ENCODE measurements at places on chromosomes 5 and 9.

DNA sequence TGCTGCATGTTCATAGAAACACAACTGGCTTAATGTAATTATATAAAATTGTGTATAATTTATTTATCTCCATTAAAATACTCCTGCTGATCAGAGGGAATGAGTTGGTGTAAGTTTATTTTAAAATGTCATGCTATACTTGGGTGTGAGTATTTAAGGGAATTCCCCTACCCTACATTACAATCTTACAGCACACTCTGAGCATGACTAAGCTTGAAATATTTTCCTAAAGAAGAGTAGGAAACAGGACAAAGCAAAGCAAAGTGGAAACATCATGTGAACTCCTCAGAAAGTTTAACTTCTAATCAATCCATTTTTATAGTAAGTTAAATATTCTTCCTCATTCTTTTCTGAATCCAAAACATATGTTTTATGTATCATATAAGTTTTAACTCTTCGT is 1271.3 kb downstream of the EFNA5 start:
- no peak for DNase-seq

DNA sequence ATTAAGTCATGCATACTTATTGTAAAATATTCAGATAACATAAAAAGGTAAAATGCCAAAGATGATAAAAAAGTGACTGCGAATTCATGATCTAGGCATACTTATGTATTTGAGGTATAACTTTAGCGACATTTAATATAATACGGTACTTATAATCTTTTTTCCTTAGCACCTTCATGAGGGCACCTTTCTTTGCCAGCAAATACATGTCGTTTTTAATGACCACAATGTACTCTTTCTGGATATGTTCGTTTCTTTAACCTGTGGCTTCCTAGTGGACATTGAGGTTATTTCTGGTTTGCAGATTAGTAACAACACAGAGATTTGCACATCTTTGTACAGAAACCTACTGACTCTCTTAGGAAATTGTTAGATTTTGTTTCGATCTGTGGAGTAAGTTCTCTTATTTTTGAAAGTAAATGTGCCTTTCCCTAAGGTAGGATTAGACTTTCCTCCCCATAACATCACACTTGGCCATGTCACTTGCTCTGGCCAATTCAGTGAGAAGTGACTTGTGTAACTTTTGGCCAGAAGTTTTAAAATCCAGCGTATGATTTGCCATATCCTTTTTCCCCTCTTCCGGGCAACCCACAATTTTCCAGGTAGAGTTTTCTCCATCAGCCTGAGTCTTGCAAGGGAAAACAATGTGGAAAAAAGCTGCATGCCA is 24.4 kb downstream of the ANKRD33B start:
- DNase-seq = no peak

- DNase-seq = no peak
Measured at GRCh38 chr9:114299286-114300152, 23.4 kb upstream of the ORM1 start.

- DNase-seq = no peak
Measured at GRCh38 chr9:111969061-111969460, 72.4 kb downstream of the UGCG start.

DNA sequence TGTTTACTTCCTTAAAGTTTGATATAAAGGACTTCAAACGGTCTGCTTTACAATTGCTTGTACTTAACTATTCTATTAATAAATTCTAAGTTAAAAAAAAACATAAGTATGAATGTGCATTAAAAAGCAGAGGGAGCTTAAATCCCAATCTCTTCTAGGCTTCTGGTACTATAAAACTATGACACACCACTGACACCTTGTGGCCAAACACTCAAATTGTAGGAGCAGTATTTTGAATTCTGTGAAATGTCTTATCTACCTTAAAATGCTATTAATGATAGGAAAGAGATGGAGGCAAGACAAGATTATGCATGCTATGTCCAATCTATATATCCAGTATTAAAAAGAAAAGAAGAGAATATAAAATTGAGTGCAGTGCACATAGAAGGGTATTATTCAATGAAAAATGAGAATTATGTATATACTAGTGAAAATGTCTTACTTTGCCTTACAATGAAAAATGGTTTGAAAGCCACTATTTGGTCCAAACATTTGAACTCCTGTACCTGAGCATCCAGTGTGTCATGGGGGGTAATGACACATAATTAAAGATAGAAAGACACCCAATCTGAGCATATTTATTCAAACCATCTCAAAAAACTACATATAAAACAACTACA is 87.6 kb downstream of the ERP44 start:
- DNase-seq = peak; percentile 61

DNA sequence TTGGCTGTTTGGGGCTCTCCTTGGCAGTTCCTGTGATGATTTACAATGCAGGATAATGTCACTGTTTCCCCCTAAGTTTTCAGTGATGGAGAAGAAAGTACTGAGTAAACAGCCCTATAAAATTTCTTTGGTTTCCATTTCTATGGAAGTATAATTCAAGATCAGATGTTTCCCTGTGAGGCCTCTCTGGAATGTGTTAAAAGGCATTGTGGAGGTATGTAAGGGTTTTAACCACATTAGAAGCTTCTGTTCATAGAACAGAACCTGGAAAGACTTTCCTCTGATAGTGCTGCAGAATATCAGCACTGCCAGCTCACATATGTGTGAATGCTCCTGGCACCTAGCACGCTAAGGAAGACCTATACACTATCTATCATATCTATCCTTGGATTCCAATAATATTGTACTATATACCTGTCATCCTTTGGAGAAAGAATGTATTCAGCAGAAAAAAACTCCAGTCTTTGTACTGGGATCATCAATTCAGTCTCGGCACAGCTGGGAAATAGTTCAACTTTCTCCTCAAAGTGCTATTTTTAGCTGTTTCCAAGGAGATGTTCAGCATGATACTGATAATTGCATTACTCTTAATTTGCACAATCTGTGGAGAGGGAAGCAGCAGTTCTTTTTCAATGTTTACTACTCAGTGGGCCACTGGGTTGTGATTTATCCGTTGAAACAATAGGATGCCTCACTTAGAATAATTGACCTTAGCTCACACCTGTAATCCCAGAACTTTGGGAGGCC is 21.9 kb downstream of the TTC1 start:
- DNase-seq = peak; percentile 9

DNA sequence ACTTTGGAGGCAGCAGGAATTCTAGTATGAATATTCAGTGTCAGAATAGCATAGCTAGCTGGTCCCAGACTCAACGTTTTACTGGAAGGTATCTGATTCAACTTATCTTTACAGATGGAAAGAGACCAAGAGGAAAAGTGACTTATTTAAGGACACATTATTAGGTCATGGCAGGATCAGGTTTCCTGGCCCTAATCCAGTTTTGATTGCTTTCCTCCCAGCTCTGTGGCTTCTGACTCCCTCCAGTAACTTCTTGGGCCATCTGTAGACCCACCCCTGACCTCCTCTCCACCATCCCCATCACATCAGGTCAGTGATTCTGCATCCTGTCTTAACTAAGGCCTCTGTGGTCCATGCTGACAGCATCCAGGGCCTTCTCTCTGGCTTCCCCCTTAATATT is 38.4 kb downstream of the SH3TC2 start:
- no peak for DNase-seq

GRCh38 chr5:88556406-88556805 is 287.8 kb upstream of the TMEM161B start:
- no peak for DNase-seq

GRCh38 chr5:58542709-58543108 is 40.2 kb upstream of the RAB3C start:
- no peak for DNase-seq

- no peak for DNase-seq
Measured at GRCh38 chr9:123417289-123418051, 61.5 kb downstream of the CRB2 start.

DNA sequence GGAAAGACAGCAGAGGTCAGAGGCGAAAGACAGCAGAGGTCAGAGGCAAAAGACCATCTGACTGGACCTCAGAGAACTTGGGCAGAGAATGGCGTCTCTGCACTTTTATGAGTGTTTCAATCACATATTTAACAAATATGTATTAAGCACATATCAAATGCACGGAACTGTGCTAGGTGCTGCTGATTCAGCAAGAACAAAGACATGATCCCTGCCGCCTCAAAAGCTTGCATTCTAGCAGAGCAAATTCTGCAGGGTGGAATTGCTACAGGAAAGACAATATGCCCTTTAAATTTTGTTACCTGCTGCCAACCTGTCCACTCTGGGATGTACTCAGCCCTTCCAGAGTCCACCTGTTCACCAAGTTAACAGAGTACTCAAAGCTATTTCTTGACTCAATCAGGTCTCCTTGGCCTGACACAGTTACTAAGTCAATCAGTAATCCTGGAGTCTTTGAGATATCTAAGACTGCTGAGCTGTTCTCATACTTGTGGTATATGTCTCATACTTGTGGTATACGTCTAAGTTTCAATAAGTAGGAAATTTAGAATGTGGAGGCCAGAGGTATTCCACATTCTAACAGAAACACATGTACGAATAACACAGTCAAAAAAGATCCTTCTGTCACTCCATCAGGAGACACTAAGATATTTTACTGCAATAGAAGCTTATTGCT is 131.8 kb downstream of the GNAQ start:
- no peak for DNase-seq

DNA sequence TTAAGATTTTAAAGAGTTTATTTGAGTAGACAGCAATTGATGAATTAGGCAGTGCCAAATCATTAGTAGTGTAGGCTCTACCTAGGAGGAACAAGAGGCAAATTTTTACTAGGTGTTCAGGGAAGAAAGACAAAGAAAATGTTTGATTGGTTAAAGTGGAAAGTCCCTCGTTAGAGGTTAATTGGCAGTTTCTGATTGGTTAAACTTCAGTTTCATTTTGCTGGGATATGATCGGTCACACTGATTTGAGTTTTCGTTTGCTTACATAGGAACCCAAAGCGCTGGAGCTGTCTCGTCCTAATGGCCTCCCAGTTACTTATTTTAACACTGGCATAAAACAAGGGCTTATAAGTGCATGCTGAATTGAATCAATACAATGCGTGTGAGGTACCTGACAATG is 15.1 kb downstream of the DMAC1 start:
- DNase-seq = no peak

DNA sequence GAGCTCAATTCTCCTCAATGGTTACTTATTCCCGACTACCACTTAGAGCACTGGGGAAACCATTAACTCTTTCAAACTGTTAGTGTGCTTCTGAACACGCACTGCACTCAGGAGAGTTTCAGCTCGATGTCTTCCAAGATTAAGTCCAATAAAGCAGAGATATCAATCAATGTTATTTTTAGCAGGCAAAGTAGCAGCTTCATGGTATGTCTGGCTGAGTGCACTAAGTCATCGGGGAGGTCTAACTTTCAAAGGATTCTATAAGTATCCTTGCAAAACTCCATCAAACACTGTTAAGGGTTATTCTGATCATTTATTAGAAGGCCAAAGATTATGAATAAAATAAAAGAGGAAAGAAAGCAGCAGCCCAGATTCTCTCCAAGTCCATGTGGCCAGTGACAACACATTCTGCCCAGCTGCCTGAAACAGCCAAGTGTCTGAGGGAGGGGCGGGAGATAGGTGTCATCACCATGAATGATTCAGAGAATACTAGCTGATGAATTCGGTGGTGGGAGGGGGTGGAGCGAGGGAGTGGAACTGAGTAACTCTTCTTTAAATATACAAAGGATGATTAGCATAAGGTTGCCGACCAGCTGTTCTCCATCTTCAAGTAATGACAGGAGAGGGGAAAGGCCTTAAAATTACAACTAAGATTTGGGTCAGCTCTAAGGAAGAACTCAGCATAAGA is 21.3 kb downstream of the NREP start:
- no peak for DNase-seq

- no peak for DNase-seq
Measured at GRCh38 chr5:161530700-161531099, 15.8 kb downstream of the GABRB2 start.

- no peak for DNase-seq
Measured at GRCh38 chr5:170425731-170426130, 36.6 kb upstream of the KCNMB1 start.

GRCh38 chr9:106479679-106480078 is 383.3 kb upstream of the ZNF462 start:
- no peak for DNase-seq

GRCh38 chr5:126562823-126563222 is 32.2 kb downstream of the ALDH7A1 start:
- DNase-seq = no peak

- DNase-seq = no peak
Measured at GRCh38 chr9:137244486-137245449, 3.7 kb downstream of the TUBB4B start.

DNA sequence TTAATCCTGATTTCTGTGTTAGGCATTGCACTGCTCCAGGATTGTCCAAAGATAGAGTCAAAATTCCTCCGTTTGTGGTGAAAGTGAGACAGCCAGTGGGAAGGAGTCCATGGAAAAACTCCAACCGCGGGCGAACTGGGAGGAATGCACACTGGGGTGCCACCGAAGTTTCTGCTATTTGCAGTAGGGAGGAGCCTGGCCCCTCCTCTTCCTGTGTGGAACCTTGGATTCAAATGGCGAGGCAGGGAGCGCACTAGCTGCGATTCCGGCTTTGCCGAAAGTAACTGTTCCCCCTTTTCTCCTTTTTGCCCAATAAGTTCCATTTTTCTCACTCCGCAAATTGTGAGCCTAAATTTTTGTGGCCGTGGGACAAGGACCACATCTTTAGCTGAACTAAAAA is 9.3 kb downstream of the BAAT start:
- DNase-seq = no peak

GRCh38 chr5:10329820-10330481 is 22.2 kb upstream of the CMBL start:
- DNase-seq = no peak

DNA sequence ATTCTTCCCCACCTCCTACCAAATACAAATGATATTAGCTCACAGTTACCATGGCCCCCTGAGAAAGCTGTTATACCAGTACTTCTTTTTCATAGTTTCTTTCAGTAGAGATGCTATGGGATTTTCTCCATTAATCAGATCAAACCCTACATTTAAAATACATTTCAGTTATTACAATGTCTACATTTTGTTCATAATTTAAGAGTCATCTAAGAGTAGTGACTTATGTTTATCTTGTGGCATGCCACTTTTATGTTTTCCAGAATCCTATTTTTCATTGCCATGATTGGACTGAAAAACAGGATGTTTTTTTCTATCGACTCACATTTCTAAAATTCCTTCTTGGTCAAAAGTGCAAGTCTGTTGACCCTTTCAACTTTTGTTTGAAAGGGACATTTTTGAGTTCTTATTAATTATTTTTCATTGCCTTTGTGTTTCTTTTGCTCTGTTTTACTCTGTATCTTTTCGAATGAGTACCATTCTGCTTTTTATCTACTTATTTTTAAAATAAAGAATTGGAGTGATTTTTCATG is 77.4 kb upstream of the ANXA1 start:
- DNase-seq = no peak

DNA sequence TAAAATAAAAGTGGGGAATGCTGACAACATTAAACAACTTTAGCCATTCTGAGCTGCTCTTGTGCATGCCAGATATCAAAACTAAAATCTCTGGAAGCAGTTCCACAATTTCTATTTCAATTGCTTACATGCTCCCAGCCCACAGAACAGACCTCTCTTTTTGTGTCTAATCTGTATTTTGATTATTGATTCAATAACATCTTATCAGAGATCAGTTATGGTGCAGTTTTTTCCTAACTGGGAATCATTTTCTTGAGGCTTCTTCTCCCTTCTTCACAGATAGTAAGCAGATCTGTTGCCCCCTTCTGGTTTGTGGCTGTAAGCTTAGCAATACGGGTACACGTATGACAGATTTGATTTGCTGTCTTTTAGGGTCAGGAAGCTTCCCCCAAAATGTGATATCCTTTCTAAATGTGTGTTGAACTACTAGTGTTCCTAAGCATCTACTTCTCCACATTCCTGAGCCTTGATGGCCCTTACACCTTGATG is 39.4 kb downstream of the MRPS27 start:
- peak; percentile 7 for DNase-seq

GRCh38 chr9:79661886-79662536 is 90.2 kb downstream of the TLE4 start:
- no peak for DNase-seq

Data from SW480 (cell line).